RPMI7951 (cell line): ENCODE measurements at places on chromosomes 5 and 9.

GRCh38 chr5:145350513-145350912 lies 484.6 kb downstream of the PRELID2 start:
- DNase-seq = no peak

DNA sequence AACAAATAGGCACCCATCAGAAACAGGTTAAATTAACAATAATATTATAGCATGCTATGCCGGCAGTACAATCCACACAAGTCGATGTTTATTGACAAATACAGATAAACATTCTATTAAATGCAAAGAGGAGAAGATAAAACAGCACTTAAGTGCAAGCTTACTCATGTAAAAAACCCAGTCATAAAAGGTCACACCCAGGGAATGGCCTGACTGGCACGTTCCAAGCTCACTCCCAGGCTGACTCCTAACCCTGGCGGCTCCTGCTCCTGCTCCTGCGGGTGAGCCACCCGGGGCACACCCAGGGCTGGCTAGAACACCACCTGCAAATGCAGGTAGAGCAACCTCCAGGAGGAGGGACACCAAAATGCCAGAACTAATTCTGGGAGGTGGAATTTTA lies 66.9 kb downstream of the SEMA4D start:
- DNase-seq = no peak

DNA sequence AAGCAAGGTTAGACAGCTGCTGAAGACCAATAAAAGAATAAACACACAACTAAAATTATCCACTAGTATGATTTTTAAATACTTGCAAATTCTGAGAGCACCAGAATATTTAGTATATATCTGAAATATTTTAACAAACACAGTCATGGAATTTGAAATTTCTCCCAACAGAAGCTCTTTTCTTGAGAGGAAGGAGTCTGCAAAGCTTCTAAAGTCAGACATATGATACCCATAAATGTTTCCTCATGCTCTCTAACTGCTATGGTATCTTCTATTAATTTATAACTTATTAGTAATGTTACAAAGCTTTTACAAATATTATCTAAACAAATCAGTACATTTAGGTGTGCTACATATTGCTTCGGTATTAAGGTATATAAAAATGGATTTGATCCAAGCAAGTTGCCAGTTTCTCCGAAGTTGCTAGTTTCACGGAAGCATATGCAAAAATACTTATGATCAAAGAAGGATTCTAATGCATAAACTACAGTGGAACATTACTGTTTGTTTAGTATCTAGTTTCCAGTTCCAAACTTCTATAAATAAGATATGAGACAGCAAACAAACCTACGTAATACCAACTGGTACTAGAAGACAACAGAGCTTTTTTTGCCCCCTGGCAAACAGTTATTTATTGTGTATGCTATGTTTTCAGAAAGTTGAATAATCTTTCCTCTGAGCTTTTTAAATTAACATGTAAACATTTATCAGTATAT lies 22.0 kb downstream of the FNIP1 start:
- DNase-seq = no peak

DNA sequence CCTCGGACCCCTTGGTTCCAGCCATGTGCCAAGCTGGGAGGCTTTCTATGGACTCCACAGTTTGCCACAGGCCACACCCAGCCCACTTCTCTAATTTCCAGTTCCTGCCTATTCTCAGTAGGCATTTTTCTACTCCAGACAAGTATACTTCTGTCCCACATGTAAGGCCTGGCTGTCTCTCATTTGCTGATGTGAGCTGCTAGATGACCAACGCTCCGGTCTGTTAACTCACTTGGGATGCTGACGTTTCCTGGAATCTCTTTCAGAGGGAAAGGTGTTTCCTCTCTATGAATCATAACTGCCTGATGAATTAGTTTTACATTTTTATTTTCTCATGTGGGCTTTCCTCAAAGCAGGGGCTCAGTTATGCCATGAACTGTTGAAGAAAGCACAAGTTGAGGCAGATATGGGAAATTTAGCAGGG lies 36.3 kb downstream of the ERGIC1 start:
- DNase-seq = peak; percentile 39

DNA sequence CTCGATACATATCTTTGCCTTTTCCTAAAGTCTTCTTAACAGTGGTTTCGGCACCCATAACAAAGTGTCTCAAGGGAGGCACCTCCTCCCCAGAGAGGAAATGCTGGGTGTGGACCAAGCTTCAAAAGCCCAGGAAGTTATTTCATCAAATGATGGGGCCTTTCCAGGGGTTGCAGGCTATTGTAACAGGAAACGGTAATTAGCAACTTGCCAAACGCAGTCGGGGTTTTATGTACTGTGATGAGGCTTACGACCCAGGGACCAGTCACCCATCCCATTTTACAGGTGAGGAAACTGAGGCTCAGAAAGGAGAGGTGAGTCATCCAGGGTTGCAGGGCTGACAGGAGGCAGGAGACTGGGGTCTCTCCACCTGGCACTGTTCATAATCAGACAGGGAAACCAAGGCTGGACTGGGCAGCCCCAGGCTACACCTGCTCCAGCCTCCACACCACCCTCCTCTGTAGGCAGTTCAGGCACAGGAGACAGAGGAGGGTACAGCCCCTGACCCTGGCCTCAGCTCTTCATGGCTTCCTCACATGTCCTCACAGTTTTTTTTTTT lies 30.0 kb upstream of the SUSD3 start:
- DNase-seq = no peak

DNA sequence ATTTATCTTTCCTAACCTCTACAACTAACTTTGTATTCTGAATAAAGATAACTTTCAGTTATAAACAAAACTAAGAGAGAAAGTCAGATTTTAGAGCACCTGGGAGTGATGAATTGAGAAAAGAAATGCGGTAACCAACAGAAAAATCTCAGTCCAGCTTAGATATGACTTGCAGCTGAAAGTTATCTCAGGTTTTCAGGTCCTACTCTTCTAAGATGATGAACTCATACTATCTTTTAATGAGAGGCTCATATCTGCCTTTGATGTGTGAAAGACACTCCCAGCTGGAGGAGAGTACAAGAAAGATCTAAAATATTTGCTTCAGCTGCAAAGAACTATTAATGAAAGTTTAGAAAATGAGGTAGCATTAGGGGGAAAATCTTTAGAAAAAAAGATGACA lies 190.5 kb downstream of the DENND1A start:
- no peak for DNase-seq

- no peak for DNase-seq
Observed at GRCh38 chr9:109512170-109512756, 14.2 kb upstream of the PTPN3 start.

DNA sequence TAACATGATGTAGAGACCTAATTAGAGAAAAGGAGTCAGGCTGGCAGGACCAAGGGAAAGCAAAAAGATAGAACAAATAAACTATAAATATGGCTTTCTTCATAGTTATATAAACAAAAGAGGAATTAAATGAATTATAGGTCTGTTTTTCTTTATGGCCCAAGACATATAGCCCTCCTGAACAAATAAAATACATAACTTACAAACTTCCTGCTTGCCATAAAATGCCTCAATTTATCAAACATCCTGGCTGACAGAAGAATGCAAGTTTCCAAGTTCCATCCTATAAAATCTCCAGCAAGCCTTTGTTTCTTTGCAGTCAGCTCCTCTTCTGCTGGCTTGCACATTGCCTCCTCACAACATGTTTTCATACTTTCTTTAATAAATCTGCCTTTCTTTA lies 31.3 kb upstream of the IRGM start:
- DNase-seq = no peak

DNA sequence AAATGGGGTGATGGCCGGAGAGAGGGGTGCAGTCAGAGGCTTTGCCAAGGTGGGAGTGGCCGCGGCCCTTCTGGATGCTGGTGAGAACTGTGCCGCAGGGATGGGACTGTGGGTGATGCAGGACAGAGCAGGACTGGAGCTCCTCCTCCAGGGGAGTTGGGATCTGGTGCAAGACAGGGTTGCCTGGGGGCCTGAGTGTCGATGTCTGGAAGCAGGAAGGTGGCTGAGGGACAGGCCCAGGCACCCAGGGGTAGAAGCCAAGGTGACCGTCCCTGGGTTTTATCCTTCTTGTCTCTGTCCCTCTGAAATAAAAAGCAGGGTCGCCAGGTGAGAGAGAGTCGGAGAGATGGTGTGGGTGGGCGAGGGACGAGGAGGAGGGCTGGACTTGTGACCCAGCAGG lies 89.1 kb upstream of the IER5L start:
- no peak for DNase-seq

- no peak for DNase-seq
Observed at GRCh38 chr5:4208537-4208936, 612.9 kb downstream of the IRX1 start.

GRCh38 chr5:111254613-111255012 lies 30.4 kb downstream of the CAMK4 start:
- peak; percentile 69 for DNase-seq

GRCh38 chr5:72191404-72191803 lies 84.1 kb downstream of the MAP1B start:
- no peak for DNase-seq

GRCh38 chr5:102099766-102100331 lies 196.2 kb downstream of the SLCO4C1 start:
- no peak for DNase-seq

DNA sequence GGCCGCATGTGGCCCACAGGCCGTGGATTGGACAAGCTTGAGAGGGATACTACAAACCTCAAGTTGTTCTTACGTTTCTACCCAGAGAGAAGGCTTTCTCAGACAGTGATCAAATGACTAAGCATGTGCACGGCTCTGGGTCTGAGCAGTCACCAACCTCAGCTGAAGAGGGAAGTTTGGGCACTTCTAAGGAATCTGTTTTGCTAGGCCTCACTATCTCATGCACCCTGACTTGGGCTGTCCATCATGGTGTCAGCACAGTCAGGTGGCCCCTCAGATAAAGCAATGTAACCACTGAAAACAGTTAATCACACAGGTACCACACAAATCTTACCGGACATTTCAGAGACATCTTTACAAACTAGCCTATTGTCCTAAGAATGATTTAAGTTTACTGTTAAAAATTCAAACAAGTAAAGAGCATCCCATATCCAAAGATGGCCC lies 24.6 kb downstream of the CSF2 start:
- DNase-seq = no peak

DNA sequence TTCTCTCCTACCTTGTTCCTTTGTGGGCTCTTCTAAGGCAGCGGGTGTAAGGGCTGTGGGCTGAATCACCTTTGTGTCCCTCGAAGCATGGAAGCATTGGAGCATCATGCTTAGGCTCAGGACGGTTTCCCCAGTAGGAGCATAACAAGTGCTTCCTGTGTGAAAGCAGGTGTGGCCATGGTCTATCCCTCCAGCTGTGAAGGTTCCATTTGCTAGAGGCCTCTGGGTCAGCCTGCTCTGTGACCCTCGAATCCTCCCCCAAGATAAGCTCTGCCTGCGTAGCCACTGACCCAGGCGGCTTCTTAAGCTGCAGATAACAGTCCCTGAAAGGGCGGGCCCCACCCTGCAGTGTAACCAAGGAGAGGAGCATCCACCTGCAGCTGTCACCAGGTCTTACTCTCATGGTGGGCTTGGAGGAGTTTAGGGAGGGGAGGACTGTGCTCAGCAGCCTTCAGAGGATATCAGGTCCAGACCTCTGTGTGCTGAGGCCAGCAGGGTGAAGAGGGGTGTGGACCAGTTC lies 8.4 kb upstream of the NDST1 start:
- no peak for DNase-seq

DNA sequence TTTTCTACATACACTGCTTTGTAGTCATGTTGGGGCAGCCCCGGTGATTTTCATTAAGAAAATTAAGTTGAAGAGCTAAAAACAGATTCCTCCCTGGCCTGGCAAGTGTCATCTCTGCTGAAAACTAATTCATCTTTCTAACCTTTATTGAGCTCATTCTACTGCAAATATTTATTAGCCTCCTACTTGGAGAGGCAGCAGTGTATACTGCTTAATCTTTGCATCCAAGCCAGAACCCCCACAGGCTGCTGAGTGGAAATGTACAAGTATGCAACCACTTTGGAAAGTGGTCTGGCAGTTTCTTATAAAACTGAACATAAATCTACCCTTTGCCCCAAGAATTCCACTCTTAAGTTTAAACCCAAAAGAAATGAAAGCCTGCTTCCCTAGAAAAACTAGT lies 223.4 kb downstream of the DRD1 start:
- no peak for DNase-seq

DNA sequence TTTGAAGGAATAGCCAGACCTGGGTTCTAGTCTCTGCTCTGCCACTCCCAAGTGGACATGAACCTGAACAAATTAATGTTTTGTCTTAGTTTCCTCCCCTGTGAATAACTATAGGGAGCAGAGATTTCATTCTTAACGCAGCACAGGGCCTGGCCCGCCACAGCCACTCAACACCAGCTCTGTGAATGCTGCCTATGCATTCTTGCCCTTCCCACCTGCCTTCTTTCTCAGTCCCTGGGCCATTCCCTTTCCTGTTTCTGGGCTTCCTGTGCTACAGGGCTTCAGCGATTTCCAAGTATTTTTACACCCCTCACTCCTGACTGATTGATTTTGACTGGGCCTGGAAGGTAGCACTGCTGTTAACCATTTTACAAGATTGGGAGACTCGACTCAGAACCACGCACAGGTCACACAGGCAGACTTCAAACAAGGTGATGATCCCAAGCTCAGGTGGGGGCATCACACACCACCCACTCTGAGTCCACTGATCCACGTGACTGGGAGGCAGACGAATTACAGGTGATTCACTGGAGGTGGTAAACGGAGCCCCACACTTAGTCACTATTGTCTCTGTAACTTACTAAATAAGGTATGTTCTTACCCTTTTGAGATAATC lies 21.4 kb downstream of the PTPN3 start:
- no peak for DNase-seq

- DNase-seq = no peak
Observed at GRCh38 chr9:137771580-137771979, 106.0 kb upstream of the CACNA1B start.

DNA sequence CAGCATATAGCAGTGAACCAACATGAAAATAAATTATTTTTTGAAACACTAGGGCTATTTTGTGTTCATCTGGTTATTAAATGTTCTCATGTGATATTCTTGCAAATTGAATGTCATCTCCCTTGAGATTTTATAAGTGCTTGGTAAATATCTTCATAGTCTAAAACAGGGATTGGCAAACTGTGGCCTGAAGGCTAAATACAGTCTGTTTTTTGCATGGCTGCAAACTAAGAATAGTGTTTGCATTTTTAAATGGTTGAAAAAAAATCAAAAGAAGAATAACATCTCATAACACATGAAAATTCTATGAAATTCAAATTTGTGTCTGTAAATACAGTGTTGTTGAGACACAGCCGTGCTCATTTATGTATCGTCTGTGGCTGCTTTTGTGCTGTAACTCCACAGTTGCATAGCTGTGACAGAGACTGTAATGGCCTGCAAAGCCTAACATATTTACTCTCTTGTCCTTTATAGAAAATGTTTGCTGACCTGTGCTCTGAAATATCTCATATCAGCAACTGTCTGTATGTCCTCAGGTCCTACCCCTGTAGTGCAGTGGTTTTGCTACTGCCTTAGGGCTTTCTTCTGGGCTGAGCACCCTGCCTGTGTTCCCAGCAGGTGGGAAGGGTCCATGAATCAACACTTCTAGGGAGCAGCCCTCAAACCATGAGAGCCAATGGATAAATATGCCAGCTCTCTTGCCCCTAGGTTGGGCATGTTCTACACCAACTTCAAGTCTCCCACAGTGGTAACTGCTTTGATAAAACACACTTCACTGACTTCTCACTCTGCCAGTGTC lies 41.7 kb upstream of the ARRDC3 start:
- no peak for DNase-seq

GRCh38 chr9:133485531-133486260 lies 6.8 kb upstream of the SLC2A6 start:
- no peak for DNase-seq
